ENCODE measurements at places on chromosomes 4 and X.

- peak; percentile 89 for DNase-seq
Measured at GRCh38 chr4:158722917-158723793, at the start of gene PPID. PPID (minus strand) TSS chr4:158723396; CDS start chr4:158723288, 108 bp downstream.

- no peak for DNase-seq
Measured at GRCh38 chrX:22325096-22325495, 52.4 kb downstream of the CBLL2 start.

DNA sequence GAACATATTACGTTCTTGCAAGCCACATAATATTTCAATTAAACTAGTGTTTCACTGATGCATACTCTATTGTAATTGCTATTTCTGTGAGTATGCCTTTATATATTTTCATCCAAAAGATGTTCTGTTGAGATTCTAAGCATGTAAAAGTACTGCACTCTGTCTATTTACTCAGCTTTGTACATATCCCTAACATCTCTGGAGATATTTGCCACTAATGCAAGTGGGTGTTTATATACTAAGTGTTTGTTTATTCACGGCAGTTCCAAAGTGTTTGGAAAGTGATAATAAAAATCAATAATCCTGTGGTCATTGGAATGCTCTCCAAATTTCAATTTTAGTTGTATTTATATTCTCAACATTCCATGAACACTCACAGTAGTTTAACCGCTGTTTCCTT, 1989.0 kb downstream of the C4orf33 start:
- no peak for DNase-seq

DNA sequence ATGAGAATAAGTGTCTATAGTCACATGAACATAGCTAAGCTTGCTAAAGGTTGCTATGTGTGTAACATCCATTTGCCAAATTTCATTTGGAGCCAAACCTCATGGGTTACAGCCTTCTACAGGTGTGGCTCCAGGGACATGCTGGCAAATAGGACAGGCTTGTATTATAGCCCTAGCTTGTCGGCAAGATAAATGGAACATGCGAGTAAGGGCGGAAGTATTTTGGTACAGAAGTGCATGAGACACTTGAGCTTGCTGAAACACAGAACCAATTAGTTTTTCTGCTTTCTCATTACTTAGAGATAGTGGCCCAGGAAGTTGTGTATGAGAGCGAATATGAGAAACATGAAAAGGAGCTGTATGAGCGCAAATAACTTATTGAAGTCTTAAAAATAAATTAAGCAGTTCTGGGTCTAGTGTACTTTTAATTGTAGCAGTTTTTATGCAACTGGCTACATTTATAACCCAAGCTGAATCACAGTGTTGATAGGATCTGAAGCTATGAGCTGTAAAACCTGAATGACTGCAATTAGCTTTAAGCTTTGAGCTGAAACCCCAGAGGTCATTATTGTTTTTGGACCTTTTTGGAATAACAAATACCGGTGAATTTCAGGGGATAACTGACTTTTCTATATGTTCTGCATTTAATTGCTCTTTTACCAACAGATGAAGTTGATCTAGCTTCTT, 64.6 kb downstream of the KDM5C start:
- no peak for DNase-seq

DNA sequence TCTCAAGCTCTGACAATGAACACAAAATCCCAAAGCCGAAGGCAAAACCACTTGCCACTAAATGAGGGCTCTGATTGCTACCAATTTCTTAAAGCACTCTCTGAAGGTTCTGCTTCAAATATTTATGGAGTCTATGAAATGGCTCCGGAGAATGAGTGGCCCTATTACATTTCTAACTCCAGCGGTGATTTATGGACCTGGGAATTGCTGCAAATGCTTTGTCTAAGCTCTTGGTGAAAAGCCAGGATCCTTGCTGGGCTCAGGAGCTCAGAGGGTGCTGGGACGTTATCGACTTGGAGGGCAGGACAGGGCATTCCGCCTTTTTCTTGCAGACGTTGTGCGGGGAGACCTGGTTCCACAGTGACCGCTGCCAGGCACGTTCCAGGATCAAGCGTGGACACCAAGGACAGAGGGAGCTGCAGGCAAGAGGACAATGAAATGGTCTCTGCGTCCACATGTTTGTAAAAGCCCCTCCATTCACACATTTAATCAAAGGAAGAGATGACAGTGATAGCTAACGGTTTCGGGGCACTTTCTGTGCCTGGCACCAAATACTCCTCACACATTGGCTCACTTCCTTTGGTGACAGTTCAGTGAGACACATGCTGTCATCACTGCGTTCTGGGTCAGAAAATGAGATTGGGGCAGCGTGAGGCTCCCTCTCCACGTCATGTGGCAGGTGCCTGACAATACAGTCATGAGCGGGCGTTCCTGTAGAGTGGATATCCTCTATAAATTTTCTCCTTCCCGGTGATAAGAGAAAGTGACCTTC, 58.8 kb downstream of the C4orf50 start:
- DNase-seq, result no peak

GRCh38 chr4:26330186-26330787, 9.5 kb downstream of the RBPJ start:
- no peak for DNase-seq

GRCh38 chr4:118834070-118834469, 1.9 kb downstream of the SEC24D start:
- DNase-seq, result no peak

DNA sequence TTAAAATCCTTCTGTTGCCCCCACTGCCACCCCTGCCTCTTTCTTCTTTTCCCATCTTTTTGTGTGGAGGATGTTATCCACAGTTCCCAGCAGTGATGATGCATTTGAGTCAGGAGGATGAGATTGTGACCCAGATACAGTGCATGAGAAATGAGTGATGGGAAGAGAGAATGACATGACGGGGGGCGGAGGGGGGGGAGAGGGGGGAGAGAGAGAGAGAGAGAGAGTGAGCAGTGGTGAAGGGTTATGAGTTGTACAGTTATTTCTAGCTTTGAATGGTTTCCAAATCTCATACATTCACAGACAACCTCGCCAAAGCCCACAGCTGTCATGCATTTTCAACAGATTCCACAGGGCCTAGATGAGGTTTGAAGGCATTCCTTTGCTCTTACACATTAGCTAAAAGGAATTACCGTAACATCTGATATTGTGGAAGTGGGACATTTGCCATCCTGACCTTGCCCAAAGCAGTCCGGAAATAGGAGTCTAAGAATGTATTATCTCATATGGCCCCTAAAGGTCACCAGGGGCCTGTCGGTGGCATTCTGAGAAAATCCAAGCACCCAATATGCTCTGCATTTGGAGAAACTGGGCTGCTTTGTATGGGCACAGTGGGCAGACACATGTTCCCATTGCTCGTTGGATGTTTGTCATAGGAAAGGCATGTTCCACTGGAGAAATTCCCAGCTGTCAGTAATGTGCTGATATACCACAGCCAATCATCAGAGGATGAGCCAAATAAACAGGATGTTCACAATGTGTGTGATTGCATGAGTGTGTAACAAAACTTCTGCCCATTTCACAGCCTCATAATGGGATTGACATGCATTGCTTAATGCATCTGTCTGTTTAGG, 435.8 kb downstream of the SPRY1 start:
- DNase-seq, result peak; percentile 70

GRCh38 chrX:3345281-3346191, 916 bp downstream of the MXRA5 start:
- peak; percentile 62 for DNase-seq

GRCh38 chr4:151322570-151322969, 2.8 kb downstream of the SH3D19 start:
- DNase-seq, result no peak

- no peak for DNase-seq
Measured at GRCh38 chr4:186688150-186688943, 35.3 kb downstream of the FAT1 start.

- DNase-seq, result no peak
Measured at GRCh38 chr4:145681956-145682355, 2.0 kb downstream of the C4orf51 start.
